ENCODE measurements at places on chromosomes 5 and 9. TPM values are rescaled to one million over a fixed set of nuclear protein-coding genes. Genes with fewer than 3 reads are reported as not detected.

- no peak for DNase-seq
Measured at GRCh38 chr9:111008158-111009075, 29.9 kb downstream of the LPAR1 start.

GRCh38 chr5:17079562-17079961, 137.9 kb upstream of the BASP1 start:
- DNase-seq, result peak; percentile 70

- peak; percentile 16 for DNase-seq
Measured at GRCh38 chr9:116687754-116688135, 640 bp downstream of the TRIM32 start.

DNA sequence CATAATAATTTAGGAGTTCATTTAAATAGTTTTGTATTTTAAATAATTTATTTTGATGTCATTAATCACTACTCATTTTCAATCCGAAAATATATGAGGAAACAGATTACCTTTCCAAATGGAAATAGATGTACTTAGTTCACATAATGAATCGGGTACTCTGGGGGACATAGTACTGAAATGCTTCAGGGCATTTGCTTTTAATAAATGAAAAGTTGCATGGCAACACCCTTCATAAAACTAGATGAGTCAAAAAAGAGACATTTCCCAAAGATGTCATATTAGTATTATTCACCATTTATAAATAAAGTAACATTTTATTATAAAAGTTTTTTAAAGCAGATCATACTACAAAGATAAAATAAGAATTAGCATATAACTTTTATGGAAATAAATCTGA, 177.8 kb downstream of the MCTP1 start:
- DNase-seq, result no peak

DNA sequence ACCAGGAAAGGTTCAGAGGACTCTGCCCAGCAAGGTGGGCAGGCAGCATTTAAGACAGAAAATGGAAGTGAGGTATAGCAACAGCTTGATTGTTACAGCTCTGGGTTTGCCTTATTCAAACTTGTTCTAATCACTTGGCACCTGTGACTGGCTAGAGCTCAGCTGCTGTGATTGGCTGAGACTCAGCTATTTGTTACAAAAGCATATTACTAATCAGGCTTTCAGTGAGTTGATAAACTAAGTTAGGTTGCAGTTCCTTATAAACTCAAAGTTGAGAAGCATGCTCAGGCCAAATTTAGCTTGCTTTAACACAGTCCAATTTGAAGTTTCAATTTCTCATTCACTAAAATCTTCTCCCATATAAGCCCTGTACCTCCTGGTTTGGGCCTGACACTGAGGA, 56.3 kb downstream of the GDA start:
- peak; percentile 6 for DNase-seq

DNA sequence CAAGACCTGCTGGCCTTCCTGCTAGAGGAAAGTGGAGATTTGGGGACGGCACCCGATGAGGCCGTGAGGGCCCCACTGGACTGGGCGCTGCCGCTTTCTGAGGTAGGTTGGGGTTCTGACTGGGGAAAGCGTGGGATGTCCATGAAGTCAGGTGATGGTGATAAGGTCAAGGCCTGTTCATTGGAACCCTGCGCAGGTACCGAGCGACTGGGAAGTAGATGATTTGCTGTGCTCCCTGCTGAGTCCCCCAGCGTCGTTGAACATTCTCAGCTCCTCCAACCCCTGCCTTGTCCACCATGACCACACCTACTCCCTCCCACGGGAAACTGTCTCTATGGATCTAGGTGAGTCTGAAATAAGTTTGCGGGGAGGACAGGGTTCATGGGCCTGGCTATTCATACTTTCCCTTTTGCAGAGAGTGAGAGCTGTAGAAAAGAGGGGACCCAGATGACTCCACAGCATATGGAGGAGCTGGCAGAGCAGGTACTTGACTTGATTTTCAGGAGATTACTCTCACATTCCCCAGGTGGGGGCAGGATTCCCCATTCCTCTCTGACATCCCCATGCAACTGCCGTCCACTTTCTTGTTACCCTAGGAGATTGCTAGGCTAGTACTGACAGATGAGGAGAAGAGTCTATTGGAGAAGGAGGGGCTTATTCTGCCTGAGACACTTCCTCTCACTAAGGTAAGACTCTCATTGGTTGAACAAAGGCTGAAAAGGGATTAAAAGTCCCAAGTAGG, 505 bp downstream of the CREB3 start:
- DNase-seq, result peak; percentile 82

DNA sequence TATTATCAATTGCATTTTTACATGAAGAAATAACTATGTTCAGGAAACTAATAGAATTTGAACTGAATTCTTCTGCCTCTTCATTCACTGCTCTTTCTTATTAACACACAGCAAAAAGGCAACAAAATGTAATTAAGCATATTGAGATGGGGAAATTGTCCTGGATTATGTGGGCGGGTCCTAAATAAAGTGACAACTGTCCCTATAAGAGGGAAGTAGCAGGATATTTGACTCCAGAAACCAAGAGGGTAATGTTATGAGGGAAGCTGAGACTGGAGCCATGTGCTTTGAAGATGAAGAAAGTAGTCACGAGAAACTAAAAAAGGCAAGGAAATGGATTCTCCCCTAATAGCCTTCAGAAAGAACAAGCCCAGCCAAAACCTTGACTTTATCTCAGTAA, 311.2 kb upstream of the PIK3R1 start:
- DNase-seq, result no peak

DNA sequence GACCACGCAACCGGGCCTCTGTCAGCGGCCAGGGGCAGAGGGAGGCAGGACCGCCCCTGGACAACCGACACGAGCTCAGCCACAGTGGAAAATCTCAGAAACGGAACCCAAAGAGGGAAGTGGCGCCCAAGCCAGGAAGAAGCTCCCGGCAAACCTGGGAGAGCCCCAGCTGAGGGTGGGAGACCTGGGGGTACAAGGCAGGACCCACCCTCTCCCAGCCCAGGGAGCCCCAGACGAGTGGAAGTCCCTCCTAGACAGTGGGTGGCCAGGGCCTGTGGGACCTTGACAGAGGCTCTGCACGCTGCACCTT, 3.0 kb downstream of the SLC12A7 start:
- no peak for DNase-seq

GRCh38 chr5:4544049-4544670, 596.0 kb upstream of the ADAMTS16 start:
- DNase-seq, result no peak

DNA sequence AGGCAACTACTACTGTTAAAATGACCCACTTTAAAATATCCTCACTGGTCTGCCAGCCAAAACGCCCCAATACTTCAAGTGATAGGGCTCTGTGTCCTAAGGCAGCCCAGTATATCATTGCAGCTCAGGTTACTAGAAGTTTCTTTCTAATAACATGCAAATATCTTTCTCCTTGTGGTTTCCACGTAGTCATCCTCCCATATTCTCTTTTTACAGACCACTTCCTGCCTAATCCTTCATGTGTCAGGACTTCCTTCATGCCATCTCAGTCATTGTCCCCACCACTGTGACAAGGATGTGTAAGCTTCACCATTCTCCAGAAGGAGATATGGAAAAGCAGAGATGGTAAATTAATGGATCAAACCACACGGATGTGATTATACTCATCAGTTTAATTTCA, 813.7 kb downstream of the MAT2B start:
- no peak for DNase-seq

DNA sequence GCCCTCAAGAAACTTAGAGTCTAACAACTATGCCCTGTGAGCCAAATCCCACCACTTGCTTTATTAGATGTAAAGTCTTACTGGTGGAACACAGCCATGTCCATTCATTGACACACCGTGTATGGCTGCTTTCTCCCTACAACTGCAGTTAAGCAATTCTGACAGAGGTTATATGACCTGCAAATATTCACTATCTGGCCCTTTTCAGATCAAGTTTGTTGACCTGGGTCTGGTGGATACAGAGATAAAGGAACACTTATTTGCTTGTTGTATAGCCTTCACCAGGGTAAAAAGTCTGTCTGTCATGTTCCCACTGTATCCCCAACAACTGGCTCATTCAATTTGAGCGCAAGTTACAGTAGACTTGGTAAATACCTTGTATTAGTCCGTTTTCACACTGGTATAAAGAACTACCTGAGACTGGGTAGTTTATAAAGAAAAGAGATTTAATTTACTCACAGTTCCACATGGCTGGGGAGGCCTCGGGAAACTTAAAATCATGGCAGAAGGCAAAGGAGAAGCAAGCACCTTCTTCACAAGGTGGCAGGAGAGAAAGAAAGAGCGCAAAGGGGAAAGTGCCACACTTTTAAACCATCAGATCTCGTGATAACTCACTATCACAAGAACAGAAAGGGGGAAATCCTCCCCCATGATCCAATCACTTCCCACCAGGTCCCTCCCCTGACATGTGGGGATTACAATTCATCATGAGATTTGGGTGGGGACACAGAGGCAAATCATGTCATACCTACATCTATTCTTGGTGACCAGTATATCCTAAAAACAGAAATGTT, 27.9 kb downstream of the DEPDC1B start:
- no peak for DNase-seq

DNA sequence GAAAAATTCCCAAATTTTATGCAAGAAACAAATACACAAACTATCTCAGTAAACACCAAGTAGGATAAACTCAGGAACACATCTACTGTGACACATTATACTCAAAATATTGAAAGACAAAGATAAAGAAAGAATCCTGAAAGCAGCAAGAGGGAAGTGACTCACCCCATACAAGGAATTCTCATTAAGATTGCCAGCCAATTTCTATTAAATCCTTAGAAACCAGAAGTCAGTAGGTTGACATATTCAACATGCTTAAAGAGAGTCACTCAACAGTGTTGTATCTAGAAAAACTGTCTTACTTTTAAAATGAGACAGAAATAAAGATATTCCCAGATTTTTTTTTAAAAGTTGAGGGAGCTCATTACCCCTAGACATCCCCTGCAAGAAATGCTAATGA, 15.5 kb downstream of the SPATA31E1 start:
- peak; percentile 15 for DNase-seq

- peak; percentile 84 for DNase-seq
Measured at GRCh38 chr9:81266674-81267073, 422.7 kb downstream of the TLE1 start.

DNA sequence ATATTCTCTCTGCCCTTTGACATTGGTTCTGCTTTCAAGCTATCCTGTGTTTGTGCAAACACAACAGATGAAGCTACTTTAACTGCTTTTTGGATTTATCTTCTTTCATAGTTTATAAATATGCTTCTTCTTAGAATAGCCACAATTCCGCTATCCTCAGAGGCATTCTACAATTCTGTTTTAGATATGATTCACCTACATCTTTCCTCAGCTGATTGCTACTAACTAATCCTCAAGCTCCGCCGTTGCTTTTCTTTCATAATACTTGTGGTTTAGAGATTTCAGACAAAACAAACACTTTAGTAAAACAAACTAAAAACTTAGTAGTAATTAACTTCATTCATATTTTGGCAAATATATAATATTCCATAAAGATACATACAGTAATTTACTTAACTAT, 52.5 kb downstream of the ECPAS start:
- no peak for DNase-seq

DNA sequence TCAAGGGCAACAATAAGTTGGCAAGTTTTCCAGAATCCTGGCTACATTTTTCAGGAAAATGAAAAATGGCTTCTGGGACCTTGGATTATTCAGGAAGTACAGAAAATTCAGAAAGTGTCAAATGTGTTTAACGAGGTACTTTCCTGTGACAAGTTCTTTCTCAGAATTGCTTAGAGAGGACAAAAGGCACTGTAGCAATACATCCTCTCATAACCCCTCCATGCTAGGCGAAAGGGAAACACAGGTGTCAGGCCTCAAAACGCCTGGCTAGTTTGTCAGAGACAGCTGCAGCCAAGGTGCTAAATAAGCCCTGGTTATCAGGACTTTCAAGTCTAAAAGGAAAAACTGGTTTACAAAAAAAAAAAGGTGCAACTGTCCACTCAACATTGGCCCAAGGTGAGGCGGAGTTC, 115.2 kb downstream of the GNAQ start:
- DNase-seq, result no peak

DNA sequence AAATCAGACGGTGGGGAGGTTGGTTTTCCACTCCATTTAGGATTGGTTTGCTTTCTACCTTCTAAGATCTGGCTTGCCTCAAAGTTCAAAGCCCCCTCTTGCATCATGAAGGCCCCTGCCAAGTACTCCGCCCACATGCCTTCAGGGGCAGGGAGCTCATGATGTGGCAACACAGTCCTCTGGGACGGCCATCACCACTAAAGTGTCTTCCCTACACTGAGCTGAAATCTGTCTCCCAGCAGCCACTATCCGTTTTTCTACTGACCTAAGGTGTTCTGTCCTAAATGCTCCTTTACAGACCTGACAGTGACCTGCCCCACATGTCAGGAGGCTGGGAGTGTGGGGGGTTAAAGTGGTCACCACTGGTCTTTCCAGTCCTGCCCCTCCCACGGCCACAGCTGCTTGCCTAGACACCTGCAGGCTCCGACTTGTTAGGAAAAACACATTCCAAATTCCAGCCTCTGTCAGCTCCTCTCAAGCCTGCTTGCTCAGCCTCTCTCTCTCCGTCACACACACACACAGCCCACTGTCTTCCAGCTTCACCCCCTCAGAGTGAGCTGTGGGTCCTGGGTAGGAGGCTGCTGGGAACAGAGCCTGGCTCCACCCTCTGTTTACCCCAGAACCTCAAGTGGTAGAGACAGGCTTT, 44.9 kb downstream of the SHB start:
- peak; percentile 94 for DNase-seq

GRCh38 chr5:127363403-127363802, 72.8 kb downstream of the MEGF10 start:
- DNase-seq, result no peak

DNA sequence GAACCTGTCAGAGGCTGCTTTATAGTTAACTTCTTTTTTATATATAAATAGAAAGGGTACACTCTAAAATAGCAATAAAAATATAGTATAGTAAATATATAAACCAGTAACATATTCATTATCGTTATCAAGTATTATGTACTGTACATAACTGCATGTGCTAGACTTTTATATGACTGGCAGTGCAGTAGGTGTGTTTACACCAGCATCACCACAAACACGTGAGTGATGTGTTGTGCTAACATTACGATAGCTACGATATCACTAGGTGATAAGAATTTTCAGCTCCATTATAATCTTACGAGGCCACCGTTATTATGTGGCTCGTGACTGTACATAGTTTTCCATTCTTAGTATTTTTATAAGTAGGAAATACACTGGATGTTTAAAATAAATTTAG, 43.8 kb upstream of the MEF2C start:
- DNase-seq, result no peak

DNA sequence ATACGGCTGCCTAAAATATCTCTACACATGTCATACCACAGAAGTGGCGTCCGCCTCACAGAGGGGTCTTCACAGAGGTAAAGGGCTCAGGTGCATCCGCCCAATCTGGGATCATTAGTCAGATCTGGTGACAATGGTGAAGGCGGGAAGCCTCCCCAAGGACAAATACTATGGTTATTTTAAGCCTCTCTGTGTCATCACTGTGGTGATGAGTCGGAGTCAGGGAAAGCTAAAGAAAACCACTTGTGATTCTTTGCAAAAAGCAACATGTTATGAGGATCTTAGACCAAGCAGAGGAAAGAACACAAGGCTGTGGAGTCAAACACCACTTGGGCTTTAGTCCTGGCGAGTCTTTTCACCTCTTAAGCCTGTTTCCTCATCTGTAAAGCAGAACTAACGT, 190.4 kb downstream of the DRD1 start:
- no peak for DNase-seq

- peak; percentile 62 for DNase-seq
Measured at GRCh38 chr5:31638748-31639418, at the start of gene PDZD2. PDZD2 (plus strand) TSS chr5:31639131.

Gene FOXD4
- not detected for total RNA-seq

Gene TPRN
- total RNA-seq, result 6.5 TPM

Gene ZNF618
- total RNA-seq, result 19.6 TPM

Gene PRDM9
- not detected for total RNA-seq

Gene IFNA4
- total RNA-seq, result not detected

Gene TARS1
- total RNA-seq, result 379 TPM

Gene SOHLH1
- not detected for total RNA-seq

Gene LEAP2
- total RNA-seq, result 1.1 TPM

Gene UBE2QL1
- total RNA-seq, result 1.0 TPM
